ENCODE measurements at places on chromosomes 2 and 18.

- DNase-seq: no peak
Measured at GRCh38 chr2:180979749-180980105, 678 bp upstream of the UBE2E3 start.

- no peak for DNase-seq
Measured at GRCh38 chr2:144836635-144837350, 316.9 kb upstream of the ZEB2 start.

GRCh38 chr2:37780387-37780676, 108.9 kb upstream of the CDC42EP3 start:
- DNase-seq: no peak

DNA sequence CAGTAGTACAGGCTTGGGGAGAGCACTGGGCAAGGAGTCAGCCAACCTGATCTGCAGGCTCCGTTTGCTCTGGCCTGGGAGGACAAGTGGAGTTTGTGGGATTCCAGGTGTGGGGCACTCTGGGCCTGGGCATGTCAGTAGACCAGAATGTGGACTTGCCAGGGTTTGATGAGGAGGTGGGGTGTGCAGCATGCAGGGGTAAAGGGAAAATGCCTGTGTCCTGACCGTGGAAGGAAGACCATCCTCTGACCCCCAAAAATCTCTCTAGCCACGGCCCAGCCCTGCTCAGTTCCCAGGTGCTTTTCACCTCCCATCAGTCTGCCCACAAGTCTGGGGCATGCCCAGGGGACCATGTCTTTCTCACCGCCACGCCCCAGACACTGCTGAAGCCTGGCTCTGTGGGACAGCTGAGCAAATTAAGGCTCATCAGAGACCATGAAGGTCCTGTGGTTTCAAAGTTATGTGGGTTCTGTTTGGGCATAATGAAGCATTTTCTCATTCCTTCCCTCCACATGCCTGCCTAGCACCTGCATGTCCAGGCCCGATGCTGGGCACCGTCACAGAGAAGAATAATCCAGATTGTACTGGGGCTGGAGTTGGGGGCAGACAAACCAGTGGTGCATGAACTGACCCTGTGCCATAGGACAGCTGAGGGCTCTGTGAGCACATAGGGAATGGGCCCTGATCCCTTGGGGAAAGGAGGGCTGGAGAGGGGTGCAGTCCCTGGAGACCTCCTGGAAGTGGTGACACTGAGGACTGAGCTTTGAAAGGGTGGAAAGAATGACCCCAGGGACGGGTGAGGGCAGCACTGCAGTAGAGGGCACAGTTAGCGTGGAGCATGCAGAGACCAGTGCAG, 6.5 kb upstream of the KCNF1 start:
- DNase-seq: no peak

DNA sequence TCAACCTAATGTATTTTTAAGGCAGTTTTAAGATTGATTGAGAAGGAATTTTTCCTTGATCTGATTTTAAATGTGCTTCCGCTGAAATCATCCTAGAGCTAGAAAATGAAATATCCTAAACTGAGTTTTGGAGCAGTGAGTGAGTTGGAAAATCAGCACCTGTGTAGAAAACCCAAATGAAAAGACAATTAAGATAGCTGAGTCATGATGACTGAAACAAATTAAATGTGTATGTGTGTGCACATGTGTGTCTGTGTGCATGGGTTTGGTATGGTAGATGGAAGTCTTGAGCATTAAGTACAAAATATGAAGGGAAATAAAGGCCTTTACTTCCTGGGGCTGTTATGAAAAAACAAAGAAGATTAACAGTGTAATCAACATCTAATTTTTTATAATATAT, 394.6 kb upstream of the MAP2 start:
- DNase-seq: no peak

- no peak for DNase-seq
Measured at GRCh38 chr2:120709608-120710041, 26.0 kb upstream of the GLI2 start.

- DNase-seq: no peak
Measured at GRCh38 chr2:232970051-232970450, 43.0 kb downstream of the NGEF start.

DNA sequence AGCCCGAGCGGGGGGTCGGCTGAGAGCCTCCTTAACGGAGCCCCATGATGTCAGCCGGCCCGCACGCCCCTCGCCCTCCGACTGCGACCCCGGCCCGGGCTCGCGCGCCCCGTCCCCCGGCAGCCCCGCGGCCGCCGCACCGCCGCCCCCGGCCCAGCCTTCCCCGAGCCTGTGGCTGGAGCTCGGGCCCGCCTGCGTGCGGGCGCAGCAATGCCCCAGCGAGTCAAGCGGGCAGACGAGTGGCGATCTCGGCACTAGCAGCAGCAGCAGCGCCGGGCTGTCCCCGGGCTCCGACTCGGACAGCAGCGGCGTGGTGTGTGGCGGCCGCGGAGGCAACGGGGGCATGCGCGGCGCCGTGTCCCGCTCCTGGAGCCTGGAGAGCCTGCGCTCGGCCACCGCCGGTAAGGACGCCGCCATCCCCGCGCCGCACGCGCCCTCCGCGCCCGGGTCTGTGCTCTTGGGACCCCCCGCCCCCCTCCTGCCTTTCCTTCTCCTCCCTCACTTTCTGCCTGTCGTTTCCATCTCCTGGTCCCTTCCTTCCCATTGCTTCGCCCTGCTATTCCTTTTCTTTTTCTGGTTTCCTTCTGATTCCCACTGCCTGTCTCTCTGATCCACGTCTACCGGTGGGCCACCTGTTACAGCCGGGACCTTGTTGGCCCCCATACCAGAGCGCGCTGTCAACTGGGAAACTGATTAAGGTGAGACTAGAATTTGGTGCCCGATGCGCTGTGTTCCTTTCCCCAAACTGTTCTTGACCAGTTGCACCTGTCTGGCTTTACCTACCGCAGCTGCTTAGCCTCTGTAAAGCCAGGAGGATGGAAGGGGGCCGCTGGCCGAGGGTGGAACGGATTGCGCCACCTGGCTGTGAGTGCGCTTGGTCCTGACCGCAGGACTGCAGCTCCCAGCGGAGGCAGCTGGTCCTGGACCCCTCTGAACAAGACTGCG, 127.4 kb downstream of the ARHGEF4 start:
- no peak for DNase-seq

GRCh38 chr2:73536133-73536840, 105.9 kb downstream of the NAT8 start:
- DNase-seq: no peak

All from stimulated activated CD8-positive, alpha-beta memory T cell treated with anti-CD3 and anti-CD28 coated beads, Interleukin-2, amount 100 ng/mL, for 1 hour (primary cell).